ENCODE measurements at places on chromosomes 12 and 14. TPM values are rescaled to one million over a fixed set of nuclear protein-coding genes. Genes with fewer than 3 reads are reported as not detected.

DNA sequence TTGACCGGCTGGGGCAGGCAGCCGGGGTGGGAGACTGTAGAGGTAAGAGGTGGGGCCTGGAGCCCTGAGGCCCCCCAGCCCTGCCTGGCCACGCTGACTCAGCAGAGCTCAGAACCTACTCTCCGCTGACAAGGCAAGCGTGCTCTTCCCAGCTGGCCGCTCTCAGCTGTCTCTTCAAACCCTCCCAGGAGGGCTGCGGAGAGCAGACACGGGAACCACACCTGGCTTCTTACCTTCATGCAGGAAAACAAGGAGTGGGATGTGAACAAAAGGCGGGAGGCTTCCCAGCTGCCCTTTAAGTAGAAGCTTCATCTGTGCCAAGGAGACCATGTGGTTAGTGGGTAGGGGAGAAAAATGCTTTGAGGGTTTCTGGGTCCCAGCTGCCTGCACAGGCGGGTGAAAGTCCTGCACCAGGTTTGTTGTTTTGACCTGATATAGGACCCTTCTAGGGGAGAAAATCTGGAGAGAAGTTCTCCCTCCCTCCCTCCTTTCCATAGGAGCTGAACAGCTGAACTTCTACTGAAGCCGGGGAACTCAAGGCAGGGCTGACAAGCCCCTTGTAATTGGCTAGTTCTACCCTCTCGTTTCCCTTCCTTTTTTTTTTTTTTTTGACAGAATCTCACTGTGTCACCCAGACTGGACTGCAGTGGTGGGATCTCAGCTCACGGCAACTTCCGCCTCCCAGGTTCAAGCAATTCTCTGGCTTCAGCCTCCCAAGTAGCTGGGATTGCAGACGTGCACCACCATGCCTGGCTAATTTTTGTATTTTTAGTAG, 12.8 kb upstream of the TESC start:
- DNase-seq: no peak

GRCh38 chr12:46263140-46264016, 5.5 kb downstream of the SLC38A1 start:
- DNase-seq: peak; percentile 46

DNA sequence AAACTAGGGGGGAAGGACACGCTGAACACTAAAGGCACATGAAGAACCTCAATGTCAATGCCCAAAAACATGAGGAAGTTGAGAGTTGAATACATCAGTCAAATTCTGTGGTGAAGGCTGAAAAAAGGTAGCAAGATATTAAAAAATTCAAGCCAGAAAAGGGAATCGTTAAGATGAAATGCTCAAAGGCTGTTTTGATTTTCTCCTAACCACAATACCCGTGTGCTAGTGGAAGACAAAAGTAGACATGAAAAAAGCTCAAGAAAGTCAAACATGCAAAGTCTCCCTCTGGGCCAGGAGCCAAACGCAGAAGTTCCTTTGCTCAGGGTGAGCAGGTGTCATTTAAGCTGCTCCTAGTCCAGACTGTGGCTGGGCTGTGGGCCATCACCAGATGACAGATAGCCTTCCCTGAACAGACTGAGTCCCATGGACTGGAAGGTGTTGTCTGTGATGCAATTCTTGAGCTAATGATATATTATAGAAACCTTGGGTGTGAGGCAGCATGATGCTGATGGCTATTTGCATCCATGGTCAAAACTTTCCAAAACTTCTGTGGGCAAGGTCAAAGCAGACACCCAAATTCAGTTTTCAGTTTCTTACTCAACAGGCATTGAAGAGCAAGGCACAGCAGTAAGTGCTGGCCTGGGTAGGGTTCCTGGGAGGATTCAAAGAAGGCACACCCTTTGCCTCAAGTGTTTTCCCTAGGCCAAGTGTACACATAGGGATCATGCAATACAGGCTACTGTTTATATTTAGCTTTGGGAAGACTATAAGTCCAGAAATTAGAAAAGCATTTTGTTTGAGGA, 81.6 kb downstream of the MYRFL start:
- DNase-seq: no peak

The IL22 gene
- not detected for polyA plus RNA-seq

GRCh38 chr12:63899396-63899795, 54.9 kb downstream of the SRGAP1 start:
- no peak for DNase-seq

- no peak for DNase-seq
Measured at GRCh38 chr12:47085815-47086252, 6.1 kb upstream of the AMIGO2 start.

GRCh38 chr14:36666416-36667206, 5.0 kb downstream of the PAX9 start:
- no peak for DNase-seq

GRCh38 chr12:26817183-26817591, 15.8 kb downstream of the ITPR2 start:
- DNase-seq: no peak

The MFAP5 gene
- polyA plus RNA-seq: 0.10 TPM

- no peak for DNase-seq
Measured at GRCh38 chr14:63949696-63950095, 96.9 kb downstream of the SYNE2 start.

GRCh38 chr12:97109441-97109840, 202.4 kb downstream of the NEDD1 start:
- no peak for DNase-seq

DNA sequence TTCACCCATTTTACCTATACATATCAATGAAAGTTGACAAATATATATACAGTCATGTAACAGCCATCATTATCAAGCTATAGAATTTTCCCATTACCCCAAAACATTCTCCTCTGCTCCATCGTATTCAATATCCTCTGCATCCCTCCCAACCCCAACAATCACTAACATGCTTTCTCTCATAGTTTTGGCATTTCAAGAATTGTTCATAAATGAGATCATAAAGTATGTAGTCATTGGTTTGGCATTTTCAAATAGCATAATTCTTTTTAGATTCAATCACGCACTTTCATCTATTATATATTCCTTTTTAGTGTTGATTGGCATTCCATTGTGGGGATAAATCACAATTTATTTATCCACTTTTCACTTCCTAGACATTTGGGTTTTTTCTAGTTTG, 866.0 kb upstream of the TMEM132C start:
- DNase-seq: no peak

GRCh38 chr12:563250-563781, 99.9 kb downstream of the NINJ2 start:
- no peak for DNase-seq

GRCh38 chr12:117486840-117487659, 125.6 kb upstream of the NOS1 start:
- DNase-seq: peak; percentile 34

The CEBPE gene
- 0.30 TPM for polyA plus RNA-seq

GRCh38 chr14:85595981-85596380, 66.0 kb downstream of the FLRT2 start:
- no peak for DNase-seq

DNA sequence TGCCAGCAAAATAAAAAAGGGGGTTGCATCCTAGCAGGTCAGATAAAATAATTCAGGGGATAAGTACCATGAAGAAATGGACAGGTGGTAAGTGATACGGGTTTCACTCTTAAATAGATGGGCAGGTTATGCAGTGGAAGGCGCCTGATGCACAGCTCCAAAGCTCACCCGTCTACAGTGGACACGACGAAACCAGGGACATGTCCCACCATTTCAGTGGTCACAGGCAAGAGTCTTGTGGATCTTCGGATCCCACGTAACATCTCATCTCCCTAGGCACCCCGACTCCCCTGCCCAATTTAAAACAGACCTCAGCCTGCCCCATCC, 60.5 kb downstream of the DDX51 start:
- no peak for DNase-seq

The SNAPC1 gene
- polyA plus RNA-seq: 12.1 TPM

- no peak for DNase-seq
Measured at GRCh38 chr12:20514598-20514997, 146.3 kb downstream of the PDE3A start.

GRCh38 chr14:98798099-98798498, 473.9 kb downstream of the BCL11B start:
- no peak for DNase-seq

The MGP gene
- polyA plus RNA-seq: 52.6 TPM

The STXBP6 gene
- polyA plus RNA-seq: 7.0 TPM

GRCh38 chr12:123601602-123602489, at the start of gene DDX55:
Gene DDX55 (plus strand): TSS chr12:123602099. CDS start chr12:123602149, 50 bp downstream.
- DNase-seq: peak; percentile 84

- no peak for DNase-seq
Measured at GRCh38 chr14:44741431-44741830, 220.3 kb downstream of the KLHL28 start.

Measured in renal pelvis (tissue), 12 donors.